A549 treated with RU486 at 1 μM for 4 hours (cell line): ENCODE measurements at places on chromosomes 1 and 21. TPM values are rescaled to one million over a fixed set of nuclear protein-coding genes. Genes with fewer than 3 reads are reported as not detected.

LAX1 gene
- total RNA-seq = not detected in 5 replicates

CLCA4 gene
- total RNA-seq = not detected in 5 replicates

OR10K2 gene
- total RNA-seq = not detected in 5 replicates

RAB7B gene
- total RNA-seq = 1.2 to 3.4 TPM (median 1.5 TPM) in 5 replicates
